Fibroblast of the conjunctiva (primary cell): ENCODE measurements at places on chromosomes 6 and 20.
A peak's percentile ranks its signal among the peaks of the same experiment; 100 is the strongest.

- no peak for DNase-seq
These were observed 7.5 kb downstream of the BTN3A2 start for GRCh38 chr6:26372308-26373144.

- DNase-seq: no peak
These were observed 34.2 kb downstream of the CEP162 start for GRCh38 chr6:84193114-84193708.

DNA sequence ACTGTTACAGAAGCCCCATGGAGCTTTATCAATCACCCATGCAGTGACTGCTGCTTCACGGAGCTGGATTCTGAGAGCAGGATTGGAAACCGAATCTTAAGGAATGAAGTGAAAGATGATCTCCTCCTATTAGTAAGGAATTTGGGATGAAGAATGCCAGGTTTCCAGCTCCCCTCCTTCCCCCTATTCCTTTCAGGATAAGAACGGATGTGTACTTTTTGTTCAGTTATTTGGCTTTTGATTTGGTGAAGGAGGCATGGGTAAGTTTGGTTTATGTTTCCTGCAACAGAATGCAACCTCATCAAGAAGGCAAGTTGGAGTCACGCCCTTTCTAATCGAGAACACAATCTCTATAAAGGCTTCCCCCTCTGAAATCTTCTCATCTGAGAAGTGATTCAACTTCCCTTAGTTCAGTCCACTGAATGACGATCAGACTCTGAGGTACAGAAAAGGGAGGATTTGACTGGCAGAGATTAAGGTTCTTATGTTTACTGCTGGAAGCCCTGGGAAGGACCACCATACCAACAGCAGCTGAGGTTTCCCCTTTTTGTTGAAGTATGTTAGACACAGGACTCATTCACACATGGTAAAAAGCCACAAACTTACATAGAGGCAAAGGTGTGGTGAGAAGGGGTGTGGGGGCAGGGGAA, 5.5 kb downstream of the ELMO2 start:
- DNase-seq: peak; percentile 18

DNA sequence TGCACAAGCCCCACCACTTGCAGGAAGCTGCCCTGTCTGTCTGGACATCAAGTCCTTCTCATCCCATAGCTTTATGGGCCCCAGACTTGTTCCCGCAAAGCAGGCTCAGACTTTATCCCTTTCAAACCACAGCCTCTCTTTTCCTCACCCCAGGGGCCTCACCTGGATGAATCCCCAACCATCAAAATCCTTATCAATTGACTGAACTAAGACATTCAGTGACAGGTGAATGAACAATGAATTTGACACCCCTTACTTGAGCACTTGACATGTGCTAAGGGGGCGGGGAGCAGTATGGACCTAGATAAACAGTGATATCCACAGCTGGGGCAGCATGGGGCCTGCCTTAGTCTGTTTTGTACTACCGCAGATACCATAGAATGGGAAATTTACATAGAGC, 5.0 kb downstream of the RAB44 start:
- DNase-seq: no peak

DNA sequence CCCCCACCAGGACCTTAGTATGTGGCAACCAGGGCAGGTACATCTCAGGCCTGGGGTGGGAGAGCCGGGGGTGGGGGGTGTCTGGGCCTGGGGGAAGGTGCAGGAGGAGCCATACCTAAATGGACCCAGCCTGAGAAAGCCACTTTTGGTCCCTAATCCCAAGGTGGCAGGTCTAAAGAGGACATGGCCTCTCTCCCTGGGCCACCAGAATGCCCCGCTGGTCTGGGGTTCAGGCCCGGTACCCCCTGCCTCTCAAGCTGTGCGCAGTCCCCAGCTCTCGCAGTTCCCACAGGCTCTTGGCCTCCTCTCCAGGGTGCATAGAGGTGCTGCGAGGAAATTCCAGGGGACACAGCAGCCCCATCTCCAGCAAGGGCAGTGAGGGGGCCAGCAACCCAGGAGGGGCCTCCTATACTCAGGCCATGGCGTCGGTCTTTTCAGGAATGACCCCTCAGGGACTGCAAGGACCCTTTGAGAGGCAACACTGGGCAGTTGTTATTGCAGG, 1.1 kb upstream of the AVP start:
- DNase-seq: no peak

DNA sequence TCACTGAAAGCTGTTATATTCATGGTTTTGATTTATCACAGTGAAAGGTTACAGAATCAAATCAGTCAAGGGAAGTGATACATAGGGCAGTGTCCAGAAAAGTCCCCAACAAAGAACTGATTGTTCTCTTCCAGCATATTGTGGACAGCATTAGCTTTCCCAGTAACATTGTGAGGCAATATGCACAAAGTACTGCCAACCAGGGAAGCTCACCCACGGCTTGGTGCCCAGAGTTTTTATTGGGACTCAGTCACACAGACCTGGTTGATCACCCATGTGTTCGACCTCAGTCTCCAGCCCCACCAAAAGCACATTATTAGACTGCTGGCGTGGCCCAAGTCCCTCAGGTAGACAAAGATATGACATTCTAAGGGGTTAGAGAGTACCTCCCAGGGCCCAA, 76.0 kb downstream of the LCA5 start:
- no peak for DNase-seq

DNA sequence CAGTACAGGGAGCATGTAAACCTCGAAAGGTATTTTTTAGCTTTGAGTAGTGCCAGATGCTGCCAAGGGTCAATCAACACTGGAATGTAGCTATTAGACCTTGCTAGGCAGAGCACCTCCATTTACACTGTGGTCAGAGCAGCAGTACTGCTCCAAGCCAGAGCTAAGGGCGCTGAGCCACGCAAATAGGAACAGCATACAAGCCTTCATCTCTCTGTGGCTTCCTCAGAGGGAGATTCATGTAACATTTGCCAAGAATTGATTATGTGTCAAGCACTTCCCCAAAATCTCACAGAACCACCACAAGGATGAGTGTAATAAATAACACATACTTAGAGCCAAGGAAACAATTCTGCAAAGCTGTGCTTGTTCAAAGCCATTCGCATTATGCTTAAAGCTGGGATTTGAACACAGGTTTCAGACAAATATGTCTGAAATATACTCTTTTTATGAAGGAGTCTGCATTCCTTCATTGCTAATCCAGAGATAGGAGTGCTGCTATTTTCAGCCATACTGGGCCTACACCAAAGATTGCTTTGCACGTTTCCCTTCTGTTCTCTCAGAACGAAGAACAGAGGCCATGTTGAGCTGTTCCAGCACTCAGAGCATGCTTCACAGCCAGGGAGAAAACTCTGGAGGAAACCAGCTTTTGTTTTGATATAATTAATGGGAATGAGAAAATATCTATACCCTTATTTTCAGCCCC, 97.7 kb downstream of the SLC16A10 start:
- no peak for DNase-seq

DNA sequence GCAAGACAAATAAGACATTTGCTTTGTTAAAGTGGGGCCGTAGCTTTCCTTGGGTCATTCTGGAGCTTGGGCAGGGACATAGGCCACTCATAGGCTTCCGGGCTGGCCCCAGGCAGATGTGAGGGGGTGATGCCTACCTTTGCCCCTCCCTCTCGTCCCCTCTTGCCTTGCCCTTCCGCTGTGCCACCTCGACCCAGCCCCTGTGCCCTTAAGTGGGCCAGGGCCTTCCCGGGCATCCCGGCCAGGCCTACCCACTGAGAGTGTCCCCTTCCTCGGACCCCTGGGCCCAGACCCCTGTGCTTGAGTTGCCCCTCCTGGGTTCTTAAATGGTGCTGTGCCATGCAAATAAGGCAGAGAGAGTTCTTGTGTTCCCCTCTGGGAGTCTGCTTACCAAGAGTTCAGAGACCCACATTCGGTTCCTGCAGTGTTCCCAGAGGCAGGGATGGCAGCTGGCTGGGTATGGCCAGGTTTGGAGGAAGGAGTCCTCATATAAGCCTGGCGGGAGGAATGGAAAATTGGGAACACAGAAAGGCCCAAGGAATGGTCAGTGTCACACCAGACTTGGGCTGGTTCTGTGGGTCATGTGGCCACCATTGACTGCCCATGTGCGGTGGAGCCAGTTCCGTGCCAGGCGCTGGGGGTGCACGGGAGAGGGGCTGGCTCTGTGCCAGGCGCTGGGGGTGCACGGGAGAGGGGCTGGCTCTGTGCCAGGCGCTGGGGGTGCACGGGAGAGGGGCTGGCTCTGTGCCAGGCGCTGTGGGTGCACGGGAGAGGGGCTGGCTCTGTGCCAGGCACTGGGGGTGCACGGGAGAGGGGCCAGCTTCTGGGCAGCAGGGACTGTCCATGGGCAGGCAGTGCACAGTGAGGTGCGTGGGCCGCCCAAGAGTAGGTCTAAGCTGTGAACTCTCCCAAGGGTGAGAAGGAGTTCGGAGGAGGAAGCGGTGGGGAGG, 173.5 kb upstream of the SNX9 start:
- no peak for DNase-seq
